Suppressor macrophage (primary cell): ENCODE measurements at places on chromosomes 11 and 22.

DNA sequence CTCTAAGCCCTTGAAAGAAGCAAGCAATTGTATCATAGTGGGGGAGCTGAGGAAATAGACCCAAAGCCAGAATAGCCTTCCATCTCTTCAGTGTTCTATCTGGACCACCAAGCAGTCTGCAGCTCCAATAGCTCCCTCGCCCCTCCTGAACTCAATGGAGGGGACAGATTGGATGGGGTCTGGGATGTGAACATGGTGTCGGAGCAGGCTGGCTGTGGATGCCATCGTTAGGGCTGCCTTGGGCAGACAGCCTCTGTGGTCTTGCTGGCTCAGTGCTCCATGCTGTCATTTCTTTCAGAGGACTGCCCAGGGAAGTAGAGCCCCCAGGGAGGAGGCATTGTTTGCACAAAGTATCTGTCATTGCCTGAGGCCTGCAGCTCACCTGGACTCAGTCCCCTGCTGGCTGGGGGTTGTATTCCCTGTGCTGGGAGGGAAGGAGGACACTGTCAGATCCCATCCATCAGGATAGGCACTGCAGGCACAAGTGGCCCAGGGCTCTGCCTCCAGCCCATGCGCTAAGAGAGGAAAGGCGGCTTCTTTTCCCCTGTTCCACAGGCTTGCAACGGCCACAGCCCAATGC, 537.7 kb downstream of the BUD13 start:
- DNase-seq = no peak

DNA sequence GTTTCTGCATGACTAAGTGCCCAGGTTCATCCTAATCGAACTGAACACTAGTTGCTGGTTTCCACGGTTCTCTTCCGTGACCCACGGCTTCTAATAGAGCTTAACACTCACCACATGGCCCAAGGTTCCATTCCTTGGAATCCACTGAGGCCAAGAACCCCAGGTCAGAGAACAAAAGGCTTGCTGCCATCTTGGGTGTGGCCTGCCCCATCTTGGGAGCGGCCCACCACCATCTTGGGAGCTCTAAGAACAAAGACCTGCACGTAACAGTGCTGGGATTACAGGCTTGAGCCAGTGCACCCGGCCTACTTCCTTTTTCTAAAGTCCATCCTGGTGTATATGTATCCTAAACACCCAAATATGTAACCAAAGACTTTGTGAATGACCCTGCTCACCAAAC, 68.8 kb downstream of the SLC35F2 start:
- no peak for DNase-seq

- DNase-seq = no peak
These were observed 94.0 kb upstream of the SEZ6L start for GRCh38 chr22:26075251-26075650.

GRCh38 chr11:92775003-92775676, 194.3 kb upstream of the MTNR1B start:
- no peak for DNase-seq

DNA sequence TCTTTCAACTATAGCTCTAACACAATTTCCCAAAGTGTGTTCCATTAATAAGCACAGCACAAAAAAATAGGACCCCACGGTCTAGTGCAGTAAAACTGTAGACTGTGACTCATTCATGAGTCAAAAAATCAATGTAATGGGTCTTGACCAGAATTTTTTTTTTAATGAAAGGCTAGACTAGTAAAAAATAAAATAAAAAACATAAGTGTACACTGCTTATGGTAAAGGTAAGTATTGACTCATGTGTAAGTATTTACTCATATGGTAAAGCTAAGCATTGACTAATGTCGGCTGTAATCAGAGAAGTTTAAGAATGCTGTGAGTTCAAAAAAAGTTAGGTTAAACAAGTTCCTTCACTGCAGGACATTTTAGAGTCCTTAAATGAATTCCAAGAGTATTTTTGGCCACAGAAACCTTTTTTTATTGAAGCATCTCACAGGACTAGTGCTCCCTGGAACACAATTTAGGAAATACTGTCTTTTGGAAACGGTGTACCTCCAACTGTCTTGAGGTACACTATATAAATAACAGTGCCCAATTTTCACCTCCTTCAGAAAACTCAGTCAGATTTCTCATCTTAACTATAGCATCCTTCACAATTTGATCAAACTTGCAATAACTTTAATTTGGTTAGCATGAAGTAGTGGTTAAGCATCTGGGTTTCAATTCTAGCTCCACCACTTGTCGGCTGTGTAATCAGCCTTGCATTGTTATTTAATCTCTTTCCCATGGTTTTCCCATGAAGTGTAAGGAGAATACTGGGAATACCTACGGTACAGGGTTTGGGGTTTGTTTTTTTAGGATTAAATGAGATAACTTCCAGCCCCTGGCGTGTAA, 2.1 kb downstream of the CCDC73 start:
- no peak for DNase-seq

GRCh38 chr11:122220321-122220720, 104.3 kb upstream of the BLID start:
- DNase-seq = no peak

DNA sequence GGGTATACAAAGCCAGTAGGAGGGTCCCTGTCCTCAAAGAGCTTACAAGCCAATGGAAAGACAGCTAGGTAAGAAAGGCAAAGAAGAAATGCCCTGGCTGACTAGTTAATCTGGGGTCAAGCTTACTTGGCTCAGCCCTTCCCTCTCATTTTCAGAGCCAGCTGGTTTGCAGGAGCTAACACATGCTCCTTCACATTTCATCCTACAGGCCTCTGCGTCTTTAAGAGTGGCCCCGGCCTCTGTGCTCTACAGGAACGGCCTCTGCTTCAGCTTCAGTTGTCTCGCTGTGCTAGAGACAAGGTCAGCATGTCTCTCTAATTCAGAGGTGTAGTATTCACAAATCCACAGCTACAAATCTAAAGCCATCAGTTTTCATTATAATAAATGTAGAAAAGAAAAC, 15.2 kb downstream of the ALKBH8 start:
- DNase-seq = no peak

- no peak for DNase-seq
These were observed 1.4 kb upstream of the TBC1D22A start for GRCh38 chr22:46761017-46761416.

GRCh38 chr11:94272738-94273313, 31.6 kb upstream of the IZUMO1R start:
- DNase-seq = no peak

- DNase-seq = no peak
These were observed 17.9 kb downstream of the SIK3 start for GRCh38 chr11:117080370-117080769.

GRCh38 chr11:13135385-13136271, 126.5 kb downstream of the RASSF10 start:
- DNase-seq = no peak

- DNase-seq = no peak
These were observed 3.9 kb downstream of the CD3D start for GRCh38 chr11:118338637-118339061.

GRCh38 chr11:6557761-6558674, 45.4 kb downstream of the RRP8 start:
- no peak for DNase-seq

DNA sequence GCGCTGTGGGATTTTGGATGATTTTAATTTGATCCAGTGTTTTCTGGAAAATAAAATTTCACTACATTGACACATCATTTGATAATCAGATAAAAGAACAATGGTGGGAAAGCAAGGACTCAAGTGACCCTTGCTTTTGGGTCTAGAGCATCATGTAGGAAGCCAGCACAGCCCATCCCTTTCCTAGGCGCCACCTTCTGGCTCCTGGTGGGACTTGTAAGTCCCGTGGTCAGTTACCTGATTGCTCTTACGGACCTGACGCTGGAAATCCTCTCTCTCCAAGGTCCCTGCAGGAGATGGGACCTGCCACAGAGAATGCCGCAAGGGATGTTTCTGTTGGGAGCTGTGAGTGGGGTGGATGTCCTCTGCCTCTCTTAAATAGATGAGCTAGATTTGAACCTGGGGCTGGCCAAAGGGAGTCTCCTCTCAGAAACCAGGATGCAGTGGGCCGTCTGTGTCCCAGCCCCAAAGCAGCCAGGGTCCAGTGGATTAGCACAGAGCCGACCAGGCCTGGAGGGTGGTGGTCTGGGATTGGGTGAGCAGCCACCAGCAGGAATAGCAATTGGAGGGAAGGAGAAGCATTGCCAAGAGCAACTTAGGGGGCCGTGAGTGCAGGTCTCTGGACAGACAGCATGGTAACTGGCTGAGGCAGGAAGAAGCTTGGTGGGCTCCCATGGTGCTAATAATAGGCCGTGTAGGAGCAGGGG, 21.7 kb downstream of the TIMP3 start:
- no peak for DNase-seq

DNA sequence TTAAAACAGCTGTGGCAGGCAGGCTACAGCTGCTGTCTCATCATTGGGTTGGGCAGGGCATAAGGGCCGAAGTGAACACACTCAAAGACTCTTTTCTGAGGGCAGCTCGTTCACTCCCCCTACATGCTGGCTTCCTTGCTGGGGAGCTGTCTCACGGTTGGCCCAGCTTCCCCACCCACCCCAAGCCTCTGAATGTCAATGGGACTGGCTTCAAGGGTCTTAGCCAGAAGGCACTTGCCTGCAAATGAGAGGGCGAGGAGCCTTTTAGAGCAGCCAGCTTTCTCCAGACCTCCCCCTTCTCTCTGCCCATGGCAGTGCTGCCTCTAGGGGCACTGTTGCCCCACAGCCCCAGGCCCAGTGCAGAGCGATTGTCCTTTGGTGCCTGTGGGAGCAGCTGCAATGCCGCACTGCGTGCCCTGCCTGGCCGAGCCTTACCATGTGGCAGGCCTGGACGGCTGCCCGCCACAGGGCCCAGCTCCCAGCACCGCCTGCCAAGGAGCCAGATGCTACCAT, 94.7 kb upstream of the RASSF10 start:
- peak; percentile 13 for DNase-seq

- DNase-seq = no peak
These were observed 1.6 kb downstream of the LRRN4CL start for GRCh38 chr11:62687508-62688396.

DNA sequence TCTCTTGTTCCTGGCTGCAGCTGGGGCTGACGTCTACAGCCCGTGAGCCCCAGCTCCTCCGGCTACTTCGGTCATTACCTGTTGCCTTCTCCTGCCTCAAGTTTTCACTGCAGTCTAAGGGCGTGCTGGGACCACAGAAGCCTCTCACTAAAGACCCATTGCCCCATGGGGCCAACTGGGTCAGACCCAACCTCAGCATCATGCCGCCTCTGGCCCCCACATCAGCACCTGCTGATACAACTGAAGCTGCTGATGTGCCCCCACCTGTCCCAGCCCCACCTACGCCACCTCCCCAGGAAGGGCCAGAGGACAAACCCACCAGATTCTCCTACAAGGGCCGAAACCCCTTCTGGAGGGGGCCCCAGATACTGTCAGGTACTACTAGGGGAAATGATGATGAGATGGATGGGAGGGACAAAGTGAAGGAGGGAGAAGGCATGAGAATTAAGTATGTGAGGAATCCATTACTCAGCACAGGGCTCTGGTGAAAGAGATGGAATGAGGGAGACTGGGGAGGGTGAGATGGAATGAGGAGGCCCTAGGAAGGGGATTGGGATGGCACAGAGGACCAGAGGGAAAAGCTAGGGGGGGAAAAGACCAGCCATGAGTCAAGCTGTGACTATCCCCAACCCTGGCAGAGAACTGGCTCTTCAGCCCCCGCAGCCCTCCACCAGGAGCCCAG, 5.1 kb downstream of the C11orf42 start:
- DNase-seq = no peak

GRCh38 chr11:13876423-13876822, 86.1 kb upstream of the SPON1 start:
- DNase-seq = no peak

DNA sequence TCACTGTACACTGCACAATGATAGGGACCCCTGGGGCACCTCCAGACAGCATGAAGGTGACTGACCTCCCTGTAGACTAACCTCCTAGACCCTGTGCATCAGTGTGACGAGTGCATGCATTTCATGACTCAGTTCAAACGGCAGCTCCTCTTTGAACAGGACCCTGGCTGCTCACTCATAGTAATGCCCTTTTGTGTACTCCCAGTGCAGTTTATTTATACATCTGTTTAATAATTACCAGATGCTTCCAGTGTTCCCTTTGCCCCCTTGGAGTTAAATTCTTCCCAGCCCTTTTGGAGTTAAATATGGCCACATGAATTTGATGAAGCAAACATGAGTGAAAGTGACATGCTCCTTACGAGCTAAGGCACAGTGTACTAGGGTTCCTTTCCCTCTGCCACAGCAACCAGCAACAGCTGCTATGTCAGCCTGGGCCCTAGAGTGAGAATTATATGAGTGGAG, 72.4 kb downstream of the PANX1 start:
- no peak for DNase-seq

- DNase-seq = no peak
These were observed 63.6 kb downstream of the DHCR7 start for GRCh38 chr11:71384561-71384960.

DNA sequence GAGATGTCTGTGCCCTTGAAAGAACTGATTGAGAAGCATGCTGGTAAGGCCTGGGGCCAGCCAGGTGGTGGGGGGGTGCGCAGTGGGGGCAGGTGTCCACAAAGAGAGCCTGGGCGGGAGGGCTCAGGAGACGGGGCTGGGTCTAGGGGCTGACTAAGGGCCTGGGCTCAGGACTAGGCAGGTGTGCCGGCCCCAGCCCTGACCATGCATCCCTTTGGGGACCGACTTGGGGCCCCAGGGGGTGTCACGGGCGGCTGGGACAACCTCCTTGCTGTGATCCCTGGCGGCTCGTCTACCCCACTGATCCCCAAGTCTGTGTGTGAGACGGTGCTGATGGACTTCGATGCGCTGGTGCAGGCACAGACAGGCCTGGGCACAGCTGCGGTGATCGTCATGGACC, 4.4 kb downstream of the NDUFV1 start:
- DNase-seq = no peak

DNA sequence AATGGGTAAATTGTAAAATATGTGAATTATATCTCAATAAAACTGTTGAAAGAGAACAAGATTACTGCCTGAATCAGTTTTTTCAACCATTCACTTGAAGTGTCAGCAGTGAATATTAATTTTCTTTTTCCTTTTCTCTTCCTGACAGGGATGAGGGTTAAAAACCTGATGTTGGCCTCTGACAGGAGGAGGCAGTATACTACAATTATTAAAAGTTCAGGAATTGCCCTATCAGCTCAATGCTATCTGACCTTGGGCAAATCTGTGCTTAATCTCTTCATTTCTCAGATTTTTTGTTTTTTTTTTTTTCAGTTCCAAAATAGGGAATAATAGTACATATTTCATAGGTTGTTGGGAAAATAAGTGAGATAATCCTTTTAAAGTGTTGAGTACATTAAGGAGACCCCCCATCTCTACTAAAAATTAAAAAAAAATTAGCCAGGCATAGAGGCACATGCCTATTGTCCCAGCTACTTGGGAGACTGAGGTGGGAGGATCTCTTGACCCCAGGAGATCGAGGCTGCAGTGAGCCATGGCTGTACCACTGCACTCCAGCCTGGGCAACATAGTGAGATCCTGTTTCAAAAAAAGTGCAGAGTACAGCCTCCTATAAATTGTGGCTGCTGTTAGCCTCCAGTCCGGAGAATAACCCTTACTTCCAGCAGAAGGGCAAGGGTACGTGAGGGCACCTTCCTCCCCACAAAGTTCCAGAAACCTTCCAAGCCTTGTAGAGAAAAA, 48.8 kb downstream of the TRIM44 start:
- peak; percentile 8 for DNase-seq

GRCh38 chr11:43573233-43573632, 107.3 kb upstream of the HSD17B12 start:
- DNase-seq = peak; percentile 20
